ENCODE measurements at places on chromosomes 5 and 9. TPM values are rescaled to one million over a fixed set of nuclear protein-coding genes. Genes with fewer than 3 reads are reported as not detected.
A peak's percentile ranks its signal among the peaks of the same experiment; 100 is the strongest.

AQP7 gene
- total RNA-seq, result 8.6 TPM

PTGR1 gene
- total RNA-seq, result 50.0 TPM

PCA3 gene
- total RNA-seq, result under 0.01 TPM

- H3K27me3 ChIP-seq, result no peaks in the 10 kb centered on the region
- H3K36me3 ChIP-seq, result no peaks in the 10 kb centered on the region
- DNase-seq, result no peak
- no peak overlapping the region for H3K4me3 ChIP-seq
Measured at GRCh38 chr5:45622365-45622764, 73.8 kb downstream of the HCN1 start.

DNA sequence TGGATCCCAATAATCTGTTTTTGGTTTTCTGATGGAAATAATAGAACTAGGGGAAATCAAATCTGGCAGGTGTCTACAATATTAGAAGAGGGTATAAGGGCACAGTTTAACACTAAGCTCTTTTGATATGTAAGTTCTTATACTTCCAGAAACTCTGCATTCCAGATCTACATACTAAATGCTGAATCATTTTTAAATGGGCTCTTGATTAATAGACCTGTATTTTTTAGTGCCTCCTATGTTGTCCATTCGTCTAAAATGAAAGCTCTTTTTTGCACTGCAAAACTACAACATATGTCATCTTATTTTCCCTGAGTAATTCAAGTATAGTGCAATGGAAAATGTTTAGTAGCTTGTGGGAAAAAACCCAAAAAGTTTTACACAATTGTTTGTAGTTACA lies 44.2 kb downstream of the NR6A1 start:
- no peaks in the 10 kb centered on the region for H3K27me3 ChIP-seq
- H3K4me3 ChIP-seq, result no peak overlapping the region
- no peak overlapping the region for H3K27ac ChIP-seq

- no peak overlapping the region for H3K4me3 ChIP-seq
- H3K27me3 ChIP-seq, result no peaks in the 10 kb centered on the region
- H3K27ac ChIP-seq, result no peak overlapping the region
- no peaks in the 10 kb centered on the region for H3K4me1 ChIP-seq
- H3K36me3 ChIP-seq, result no peaks in the 10 kb centered on the region
- DNase-seq, result no peak
Measured at GRCh38 chr9:19895006-19895405, 106.2 kb upstream of the SLC24A2 start.

- H3K36me3 ChIP-seq, result no peaks in the 10 kb centered on the region
- peaks cover 48% of the 10 kb centered on the region for H3K4me1 ChIP-seq
- DNase-seq, result peak; percentile 75
- H3K27me3 ChIP-seq, result no peaks in the 10 kb centered on the region
- H3K4me3 ChIP-seq, result no peak overlapping the region
Measured at GRCh38 chr9:129317179-129318011, 139.3 kb upstream of the IER5L start.

DNA sequence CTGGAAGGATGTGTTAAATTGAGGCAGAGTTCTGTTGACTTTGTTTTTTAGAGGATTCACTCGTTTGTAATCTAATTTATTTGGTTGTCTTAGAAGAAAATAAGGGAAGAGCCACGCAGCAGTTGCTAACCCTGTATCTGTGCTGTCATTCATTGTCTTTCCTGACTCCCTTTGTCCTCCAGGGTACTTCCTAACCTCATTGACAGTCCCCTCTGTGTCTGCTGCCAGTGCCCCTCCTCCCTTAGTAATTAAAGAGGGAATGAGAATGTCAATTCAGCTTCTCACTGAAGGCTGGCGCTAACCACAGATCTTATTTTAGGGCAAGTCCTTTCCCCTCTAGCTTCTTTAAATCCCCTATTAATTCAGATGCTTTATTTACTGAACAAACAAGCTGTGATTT lies 84.0 kb downstream of the MAST4 start:
- no peak overlapping the region for H3K4me3 ChIP-seq
- H3K27ac ChIP-seq, result no peak overlapping the region
- H3K36me3 ChIP-seq, result no peaks in the 10 kb centered on the region
- H3K4me1 ChIP-seq, result no peaks in the 10 kb centered on the region
- H3K27me3 ChIP-seq, result no peaks in the 10 kb centered on the region

- H3K27ac ChIP-seq, result no peak overlapping the region
- H3K36me3 ChIP-seq, result no peaks in the 10 kb centered on the region
- no peaks in the 10 kb centered on the region for H3K27me3 ChIP-seq
- DNase-seq, result no peak
- no peak overlapping the region for H3K4me3 ChIP-seq
Measured at GRCh38 chr9:99265691-99266090, 43.6 kb downstream of the SEC61B start.

- H3K4me3 ChIP-seq, result no peak overlapping the region
- no peaks in the 10 kb centered on the region for H3K27me3 ChIP-seq
- H3K36me3 ChIP-seq, result no peaks in the 10 kb centered on the region
- H3K27ac ChIP-seq, result no peak overlapping the region
Measured at GRCh38 chr5:61724102-61724501, 392.0 kb downstream of the ZSWIM6 start.

GRCh38 chr5:168341178-168341577 lies 49.7 kb downstream of the WWC1 start:
- no peak overlapping the region for H3K4me3 ChIP-seq
- H3K27ac ChIP-seq, result no peak overlapping the region
- DNase-seq, result no peak
- H3K4me1 ChIP-seq, result no peaks in the 10 kb centered on the region
- no peaks in the 10 kb centered on the region for H3K27me3 ChIP-seq
- H3K36me3 ChIP-seq, result no peaks in the 10 kb centered on the region

All from sigmoid colon (tissue), 7 donors.